ENCODE measurements at places on chromosomes 7 and 10.

- DNase-seq: no peak
Observed at GRCh38 chr7:17434841-17435692, 136.6 kb downstream of the AHR start.

DNA sequence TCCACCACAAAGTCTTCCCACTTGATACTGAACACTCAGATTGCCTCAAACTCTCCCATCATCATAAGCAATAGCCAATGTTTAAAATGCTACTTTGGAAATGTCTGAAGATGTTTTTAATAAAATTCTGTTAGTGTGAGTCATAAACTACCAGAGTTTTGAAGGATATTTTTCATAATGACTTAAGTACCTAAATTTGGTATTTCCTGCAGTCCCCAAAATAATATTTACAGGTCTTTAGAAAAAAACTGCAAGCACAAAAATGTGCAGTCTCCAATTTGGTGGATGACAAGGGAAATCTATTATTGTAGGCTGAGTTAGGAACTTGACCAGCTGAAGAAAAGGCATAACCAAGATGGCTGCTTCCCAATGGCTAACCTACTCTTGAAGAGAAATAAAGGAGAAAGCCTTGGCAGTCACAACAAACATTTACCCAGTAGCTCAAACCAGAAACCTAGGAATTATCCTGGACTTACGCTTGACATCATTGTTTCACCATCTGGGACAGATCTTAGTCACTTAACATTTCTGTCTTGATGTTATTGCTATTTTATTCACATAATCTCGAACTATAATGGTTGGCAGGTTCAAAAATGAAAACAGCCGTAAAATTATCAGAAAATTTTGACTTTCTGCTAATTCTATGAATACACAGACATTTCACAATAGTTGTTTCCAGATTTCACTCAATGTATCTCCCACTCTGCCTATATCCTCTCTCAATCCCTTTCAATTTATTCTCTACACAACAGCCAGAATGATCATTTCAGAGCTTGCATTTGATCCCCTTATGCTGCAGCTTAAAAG lies 111.2 kb upstream of the STEAP1B start:
- DNase-seq: no peak

DNA sequence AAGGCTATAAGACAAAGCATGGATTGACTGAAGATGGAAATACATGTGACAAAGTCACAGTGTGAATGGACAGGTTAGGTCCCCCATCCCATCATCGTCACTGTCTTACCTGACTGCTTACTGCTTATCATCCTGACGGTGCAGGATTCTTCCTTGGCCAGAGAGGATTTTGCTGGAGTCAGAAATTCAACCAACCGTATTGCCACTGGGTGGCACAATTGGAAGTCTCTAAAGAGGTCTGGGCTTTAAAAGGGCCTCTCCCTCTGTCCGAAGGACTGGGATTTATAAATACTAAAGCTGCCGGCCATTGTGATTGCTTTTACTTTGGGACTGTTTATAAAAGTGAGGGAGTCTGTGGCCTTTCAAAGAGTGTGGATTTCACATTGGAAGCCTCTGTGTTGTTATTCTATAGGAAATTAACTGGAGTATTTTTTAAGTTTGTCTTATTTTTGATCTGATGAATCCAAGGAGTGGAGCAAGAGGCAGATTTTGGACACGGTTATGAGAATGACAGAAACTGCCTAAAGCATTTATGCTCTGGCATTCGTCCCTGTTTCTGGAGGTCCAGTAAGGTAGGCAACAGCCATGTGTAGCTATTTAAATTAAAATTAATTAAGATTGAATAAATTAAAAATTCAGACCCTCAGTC lies 113.3 kb upstream of the CREB5 start:
- no peak for DNase-seq

DNA sequence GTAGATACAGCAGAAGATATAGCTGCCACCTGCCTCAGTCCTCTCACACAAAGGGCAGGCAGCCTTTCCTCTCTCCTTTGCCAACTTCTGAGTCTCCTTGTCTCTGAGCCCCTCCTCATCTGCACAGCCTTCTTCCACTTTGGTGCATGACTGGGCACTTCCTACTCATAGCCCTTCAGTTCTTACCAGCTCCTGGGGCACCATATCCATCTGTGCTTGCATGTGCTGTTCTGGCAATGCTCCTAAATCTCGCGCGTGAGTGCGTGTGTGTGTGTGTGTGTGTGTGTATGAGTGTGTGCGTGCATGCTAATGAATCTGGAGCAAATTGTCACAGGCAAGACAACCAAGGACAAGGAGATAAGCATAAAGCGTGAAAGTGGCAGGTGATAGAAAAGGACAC lies 1271.6 kb upstream of the SORCS1 start:
- DNase-seq: no peak

GRCh38 chr10:3813986-3814837 lies 29.2 kb upstream of the KLF6 start:
- no peak for DNase-seq

- no peak for DNase-seq
Observed at GRCh38 chr10:27355918-27356573, 115.4 kb upstream of the ACBD5 start.

GRCh38 chr7:152883858-152884257 lies 124.3 kb downstream of the ACTR3B start:
- no peak for DNase-seq

DNA sequence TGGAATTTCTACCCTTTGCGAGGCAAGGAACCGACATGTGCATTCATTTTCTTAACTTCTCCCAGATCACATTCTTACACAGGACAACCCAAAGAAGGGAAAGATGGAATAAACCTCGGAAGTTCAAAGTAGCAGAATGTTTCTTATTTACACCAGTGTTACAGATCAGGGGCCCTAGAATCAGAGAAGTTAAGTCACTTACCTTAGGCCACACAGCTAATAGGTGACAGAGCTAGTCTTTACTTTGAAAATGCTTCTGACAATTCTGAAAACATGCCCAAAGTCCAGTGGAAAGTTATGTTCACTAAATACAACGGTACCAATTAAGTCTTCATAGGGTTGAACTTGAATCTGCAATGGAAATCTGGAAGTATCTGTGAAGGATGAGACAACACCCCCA lies 437.7 kb downstream of the DPP6 start:
- no peak for DNase-seq

GRCh38 chr7:134730411-134730829 lies 49.0 kb upstream of the CALD1 start:
- no peak for DNase-seq

DNA sequence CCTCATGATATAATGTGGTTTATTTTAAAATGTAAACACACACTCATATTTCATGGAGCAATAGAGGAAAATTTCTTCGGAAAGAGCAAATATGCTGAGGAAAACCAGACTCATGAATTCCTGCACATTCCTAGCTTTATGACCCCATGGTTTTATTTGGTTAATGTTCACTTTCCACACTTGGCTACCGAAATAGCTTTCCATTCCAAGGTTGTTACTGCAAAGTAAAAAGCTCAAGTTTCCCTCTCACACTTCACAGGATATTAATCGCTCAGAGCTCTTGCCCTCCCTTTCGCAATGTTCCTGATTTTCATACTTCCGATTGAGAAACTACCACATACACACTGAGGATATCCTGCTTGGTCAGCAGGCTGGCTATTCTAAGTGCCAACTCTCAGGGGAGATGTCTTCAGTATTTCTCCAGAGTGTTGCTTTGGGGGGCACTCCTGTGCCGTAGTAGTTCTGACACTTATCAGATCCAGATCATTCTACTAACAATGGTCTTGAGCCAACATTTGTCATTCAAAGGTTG lies 77.5 kb upstream of the STEAP1B start:
- DNase-seq: no peak

- DNase-seq: no peak
Observed at GRCh38 chr7:102310414-102310815, 23.7 kb downstream of the SH2B2 start.

DNA sequence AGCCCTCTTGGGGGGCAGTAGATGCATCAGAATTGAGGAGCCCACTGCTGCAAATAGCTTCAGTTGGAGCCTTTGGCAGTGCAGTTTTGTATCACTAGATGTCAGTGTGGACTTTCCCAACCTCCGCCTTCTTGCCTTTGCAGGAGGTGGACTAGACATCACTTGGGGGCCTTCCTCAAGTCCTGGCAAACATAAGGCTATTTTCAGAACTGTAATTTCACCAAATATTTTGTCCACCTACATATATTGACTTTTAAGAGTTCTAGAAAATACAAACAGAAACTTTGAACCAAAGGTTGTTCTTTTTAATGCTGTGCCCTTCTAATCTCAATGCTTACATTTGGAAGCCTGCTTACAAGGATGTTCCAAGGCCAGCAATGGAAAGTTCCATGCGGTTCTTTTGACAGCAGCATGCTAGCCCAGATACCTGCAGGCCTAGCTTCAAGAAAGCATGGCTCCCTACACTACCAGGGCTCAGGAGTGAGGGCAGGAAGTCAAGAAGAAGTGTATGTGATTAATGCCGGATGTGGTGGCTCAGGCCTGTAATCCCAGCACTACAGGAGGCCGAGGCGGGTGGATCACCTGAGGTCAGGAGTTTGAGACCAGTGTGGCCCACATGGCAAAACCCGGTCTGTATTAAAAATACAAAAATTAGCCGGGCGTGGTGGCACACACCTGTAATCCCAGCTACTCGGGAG lies 8.0 kb upstream of the ZNRF2 start:
- no peak for DNase-seq

DNA sequence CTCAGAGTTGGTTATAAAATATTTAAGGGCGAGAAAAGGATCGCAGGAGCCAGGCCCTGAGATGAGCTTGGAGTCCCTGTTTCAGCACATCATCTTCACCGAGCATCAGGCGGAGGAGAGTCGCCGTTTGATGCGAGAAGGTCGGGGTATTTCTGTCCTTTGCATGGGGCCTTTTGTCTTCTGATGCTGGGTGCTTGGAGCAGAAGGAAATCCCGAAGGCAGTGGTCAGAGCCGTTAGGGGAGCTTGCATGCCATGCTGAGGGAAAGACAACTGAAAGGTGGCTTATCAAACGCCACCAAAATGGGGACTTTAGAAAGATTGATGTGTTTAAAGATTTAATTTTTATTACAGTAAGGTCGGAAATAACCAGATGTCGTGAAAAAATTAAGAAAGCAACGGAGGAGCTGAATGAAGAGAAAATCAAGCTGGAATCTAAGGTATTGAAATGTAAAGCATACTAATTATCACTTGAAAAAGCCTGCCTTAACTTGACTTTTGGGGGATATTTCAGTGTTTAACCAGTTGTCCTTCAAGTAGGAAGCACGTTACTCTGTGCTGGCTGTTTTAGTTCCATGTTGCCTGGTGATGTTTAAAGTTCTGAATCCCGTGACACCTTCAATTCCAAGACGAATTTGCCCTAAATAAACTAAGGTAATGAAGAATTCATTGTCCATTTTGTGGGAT lies 845 bp downstream of the CCDC172 start:
- no peak for DNase-seq

GRCh38 chr7:75740846-75741497 lies 2.2 kb upstream of the HIP1 start:
- DNase-seq: no peak

- DNase-seq: no peak
Observed at GRCh38 chr10:133044401-133044811, 43.3 kb upstream of the ADGRA1 start.

DNA sequence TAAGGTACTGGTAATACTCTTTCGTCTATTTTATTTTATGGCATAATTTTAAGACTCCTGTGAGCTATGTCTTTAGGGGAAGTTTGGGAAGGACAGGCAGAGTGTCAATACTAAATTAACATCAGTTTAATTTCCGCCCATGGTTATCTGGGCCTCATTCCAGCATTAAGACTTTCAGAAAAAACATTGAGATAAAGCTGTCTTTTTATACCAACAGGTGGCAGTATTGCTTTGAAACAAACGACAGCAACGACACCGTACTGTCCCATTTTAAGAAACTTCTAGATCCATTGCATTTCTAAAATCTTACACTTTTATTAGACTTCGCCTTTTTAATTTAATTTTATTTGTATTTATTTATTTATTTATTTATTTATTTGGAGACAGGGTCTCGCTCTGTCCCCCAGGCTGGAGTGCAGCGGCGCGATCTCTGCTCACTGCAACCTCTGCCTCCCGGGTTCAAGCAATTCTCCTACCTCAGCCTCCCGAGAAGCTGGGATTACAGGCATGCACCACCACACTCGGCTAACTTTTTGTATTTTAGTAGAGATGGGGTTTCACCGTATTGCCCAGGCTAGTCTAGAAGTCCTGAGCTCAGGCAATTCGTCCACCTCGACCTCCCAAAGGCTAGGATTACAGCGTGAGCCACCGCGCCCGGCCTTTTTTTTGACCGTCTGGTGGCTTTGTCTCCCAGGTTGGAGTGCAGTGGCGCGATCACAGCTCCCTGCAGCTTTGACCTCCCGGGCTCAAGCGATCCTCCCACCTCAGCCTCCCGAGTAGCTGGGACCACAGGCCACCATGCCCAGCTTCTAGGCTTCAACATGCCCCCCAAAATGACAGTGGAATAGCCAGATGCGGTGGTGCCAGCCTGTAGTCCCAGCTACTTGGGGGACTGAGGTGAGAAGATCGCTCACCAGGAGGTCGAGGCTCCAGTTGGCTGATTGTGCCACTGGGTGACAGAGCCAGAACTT lies 78.7 kb upstream of the C1GALT1 start:
- DNase-seq: no peak

- DNase-seq: no peak
Observed at GRCh38 chr10:200405-200804, 65.2 kb downstream of the ZMYND11 start.

DNA sequence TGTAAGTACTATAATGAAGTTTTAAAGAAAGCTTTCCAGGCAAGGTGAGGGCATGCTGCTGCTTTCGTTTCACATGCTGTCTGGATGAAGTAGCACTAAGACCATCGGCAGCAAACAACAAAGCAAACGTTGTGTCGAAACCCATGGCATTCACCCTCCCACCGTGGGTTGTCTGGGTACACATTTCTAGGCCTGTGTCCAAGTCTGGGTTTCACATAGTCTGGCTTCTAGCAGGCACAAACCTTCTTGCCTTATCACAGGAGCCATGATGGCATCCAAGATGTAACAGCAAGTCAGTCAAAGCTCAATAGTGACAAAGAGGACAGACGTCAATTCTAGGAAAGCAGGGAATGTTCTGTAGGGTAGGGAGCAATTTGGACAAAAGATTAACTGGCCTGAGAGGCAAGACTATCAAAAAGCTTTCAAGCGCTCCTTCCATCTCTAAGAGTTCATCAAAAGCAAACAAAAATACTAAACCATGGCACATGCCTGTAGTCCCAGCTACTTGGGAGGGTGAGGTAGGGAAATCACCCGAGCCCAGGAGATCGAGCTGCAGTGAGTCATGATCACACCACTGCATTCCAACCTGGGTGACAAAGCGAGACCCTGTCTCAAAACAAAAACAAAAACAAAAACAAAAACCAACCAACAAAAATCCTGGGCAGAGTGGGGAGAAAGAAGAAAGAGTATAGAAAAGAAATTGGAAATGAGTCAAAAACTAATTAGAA lies 42.7 kb downstream of the PAXIP1 start:
- no peak for DNase-seq

GRCh38 chr10:103763374-103764202 lies 91.8 kb downstream of the SH3PXD2A start:
- DNase-seq: no peak

GRCh38 chr7:131170440-131171271 lies 157.0 kb upstream of the MKLN1 start:
- no peak for DNase-seq
